ENCODE measurements at places on chromosomes 16 and 17.
A peak's percentile ranks its signal among the peaks of the same experiment; 100 is the strongest.

- H3K4me1 ChIP-seq: peaks cover 20% of the 10 kb centered on the region
- H3K36me3 ChIP-seq: no peaks in the 10 kb centered on the region
- peak within 1 kb of the TSS; percentile 95 for H3K4me3 ChIP-seq
- peak; percentile 87 for DNase-seq
- no peaks in the 10 kb centered on the region for H3K27me3 ChIP-seq
These were observed at the start of gene ZNF629 for GRCh38 chr16:30786936-30787612. ZNF629 (minus strand) TSS chr16:30787205; CDS start chr16:30784482, 2,723 bp downstream.

GRCh38 chr17:27218719-27219488, 75.0 kb upstream of the WSB1 start:
- no peaks in the 10 kb centered on the region for H3K27me3 ChIP-seq
- H3K36me3 ChIP-seq: no peaks in the 10 kb centered on the region
- no peak for DNase-seq
- H3K4me1 ChIP-seq: no peaks in the 10 kb centered on the region

- no peak overlapping the region for H3K27ac ChIP-seq
- peaks cover 5% of the 10 kb centered on the region for H3K4me1 ChIP-seq
- H3K36me3 ChIP-seq: no peaks in the 10 kb centered on the region
These were observed 8.0 kb downstream of the FBXO31 start for GRCh38 chr16:87375426-87376135.

DNA sequence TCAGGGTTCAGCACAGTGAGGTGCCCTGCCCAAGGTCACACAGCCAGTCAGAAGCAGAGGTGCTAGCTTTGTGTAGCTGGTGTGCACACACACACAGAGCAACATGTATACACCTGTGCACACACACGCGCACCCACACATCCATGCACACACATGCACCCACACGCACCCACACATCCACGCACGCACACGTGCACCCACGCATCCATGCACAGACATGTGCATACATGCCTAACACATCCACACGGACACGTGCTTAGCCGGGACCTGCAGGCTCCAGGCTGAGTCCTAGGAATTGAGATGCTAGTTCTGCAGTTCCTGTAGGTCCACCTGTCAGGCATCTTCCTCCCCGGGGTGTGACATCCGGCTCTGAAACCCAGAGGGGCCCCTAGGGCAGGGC, 13.0 kb upstream of the DPEP1 start:
- H3K36me3 ChIP-seq: no peaks in the 10 kb centered on the region
- H3K4me1 ChIP-seq: peaks cover 11% of the 10 kb centered on the region
- no peaks in the 10 kb centered on the region for H3K27me3 ChIP-seq
- no peak overlapping the region for H3K27ac ChIP-seq
- no peak for DNase-seq

DNA sequence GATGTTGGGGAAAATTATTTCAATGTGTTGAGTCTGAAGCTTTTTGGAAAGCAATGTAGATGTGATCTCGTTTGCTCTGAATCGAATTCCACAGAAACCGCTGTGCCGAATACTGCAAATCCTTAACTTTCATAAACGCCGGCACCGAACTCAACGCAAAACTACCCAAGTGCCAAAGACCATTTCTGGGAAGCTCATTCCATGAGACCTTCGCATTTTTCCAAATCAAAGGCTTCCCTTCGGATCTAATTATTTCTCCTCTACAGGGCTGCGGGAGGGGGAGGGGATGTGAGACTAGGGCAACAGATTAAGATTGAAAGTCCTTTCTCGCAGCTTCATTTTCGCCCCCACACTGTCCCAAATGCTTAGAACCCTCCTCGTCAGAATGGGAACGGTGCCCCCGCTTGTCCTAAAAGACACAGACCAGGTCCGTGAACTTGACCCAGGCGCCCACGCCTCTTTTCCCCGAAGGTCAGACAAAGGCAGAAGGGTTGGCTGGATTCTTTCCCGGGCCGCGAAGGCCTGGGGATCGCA, 4.0 kb downstream of the PRAC1 start:
- H3K4me3 ChIP-seq: no peak overlapping the region
- no peak for DNase-seq
- H3K27ac ChIP-seq: no peak overlapping the region
- no peaks in the 10 kb centered on the region for H3K36me3 ChIP-seq
